ENCODE measurements at places on chromosomes 3 and 15. TPM values are rescaled to one million over a fixed set of nuclear protein-coding genes. Genes with fewer than 3 reads are reported as not detected.

Gene GABRG3
- not detected for total RNA-seq

GRCh38 chr3:39349080-39349479, 19.6 kb downstream of the CCR8 start:
- DNase-seq = no peak

DNA sequence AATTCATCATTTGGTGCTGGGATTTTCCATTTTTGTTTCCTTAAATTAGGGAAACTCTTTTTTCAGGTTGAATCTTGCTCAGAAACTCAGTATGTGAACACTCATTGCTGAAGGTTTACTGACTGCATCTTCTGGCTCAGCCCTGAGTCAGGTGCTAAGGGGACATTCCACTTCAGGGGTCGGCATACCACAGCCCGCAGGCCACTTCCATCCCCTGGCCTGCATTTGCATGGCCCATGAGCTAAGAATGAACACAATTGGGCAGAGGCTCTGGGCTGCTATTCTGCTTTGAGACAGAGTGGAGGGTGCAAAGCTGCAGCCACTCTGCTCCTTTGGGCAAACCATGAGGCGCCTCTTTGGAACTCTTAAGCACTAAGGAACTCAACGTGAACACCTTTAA, 165.0 kb downstream of the FEZF2 start:
- DNase-seq = no peak

DNA sequence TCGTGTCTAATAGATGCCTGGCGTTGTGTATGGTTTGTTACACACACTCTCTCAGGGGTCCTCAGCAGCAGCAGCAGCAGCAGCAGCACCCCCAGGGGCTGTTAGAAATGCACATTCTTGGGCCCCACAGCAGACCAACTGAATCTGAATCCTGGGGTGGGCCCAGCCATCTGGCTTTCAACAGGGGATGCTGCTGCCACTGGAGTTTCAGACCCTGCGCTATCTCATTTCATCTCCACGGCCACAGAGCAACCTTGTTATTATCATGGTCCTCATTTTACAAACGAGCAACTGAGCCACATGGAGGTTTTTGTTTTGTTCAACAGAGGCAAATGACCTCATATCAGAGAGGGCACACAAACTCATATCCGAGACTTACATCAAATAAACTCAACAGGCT, 47.7 kb downstream of the MGLL start:
- no peak for DNase-seq

DNA sequence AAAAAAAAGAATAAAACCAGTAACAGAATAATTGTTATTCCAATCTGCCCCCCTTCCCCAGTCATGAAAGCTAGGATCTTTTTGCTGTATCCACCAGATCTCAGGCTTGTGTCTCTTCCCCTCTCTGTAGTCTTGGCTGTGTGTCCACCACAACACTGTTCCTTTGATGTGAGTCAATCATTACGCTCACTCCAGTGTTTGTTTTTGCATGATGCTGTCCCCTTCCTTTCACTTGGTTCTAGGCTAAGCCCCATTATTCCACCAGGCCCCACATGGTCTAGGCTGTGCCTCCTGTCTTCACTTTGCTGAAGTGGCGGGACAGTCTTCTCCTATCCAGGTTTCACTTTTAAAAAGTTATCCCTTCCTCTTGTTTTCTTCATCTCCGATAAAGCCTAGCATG, 13.6 kb downstream of the ACKR2 start:
- DNase-seq = no peak

DNA sequence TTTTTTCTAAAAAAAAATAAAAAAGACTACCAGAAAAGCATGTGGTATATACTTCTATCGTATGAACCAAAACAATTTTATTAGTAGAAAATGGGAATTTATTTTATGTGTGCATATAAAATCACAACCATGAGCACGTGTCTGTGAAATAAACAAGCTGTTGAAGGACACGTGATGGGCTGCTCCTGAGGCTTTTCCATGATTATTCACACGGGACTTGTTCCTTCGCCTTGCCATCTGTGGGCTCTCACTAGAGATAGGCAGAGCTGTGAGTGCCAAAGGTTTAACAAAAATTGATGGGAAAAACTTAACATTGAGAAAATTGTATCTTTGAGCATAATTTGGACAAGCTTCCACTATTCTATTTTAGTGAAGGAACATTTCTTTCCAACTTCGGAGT, 12.4 kb upstream of the ETV5 start:
- no peak for DNase-seq

- DNase-seq = no peak
These were observed 1.1 kb downstream of the ACKR4 start for GRCh38 chr3:132598181-132598580.

DNA sequence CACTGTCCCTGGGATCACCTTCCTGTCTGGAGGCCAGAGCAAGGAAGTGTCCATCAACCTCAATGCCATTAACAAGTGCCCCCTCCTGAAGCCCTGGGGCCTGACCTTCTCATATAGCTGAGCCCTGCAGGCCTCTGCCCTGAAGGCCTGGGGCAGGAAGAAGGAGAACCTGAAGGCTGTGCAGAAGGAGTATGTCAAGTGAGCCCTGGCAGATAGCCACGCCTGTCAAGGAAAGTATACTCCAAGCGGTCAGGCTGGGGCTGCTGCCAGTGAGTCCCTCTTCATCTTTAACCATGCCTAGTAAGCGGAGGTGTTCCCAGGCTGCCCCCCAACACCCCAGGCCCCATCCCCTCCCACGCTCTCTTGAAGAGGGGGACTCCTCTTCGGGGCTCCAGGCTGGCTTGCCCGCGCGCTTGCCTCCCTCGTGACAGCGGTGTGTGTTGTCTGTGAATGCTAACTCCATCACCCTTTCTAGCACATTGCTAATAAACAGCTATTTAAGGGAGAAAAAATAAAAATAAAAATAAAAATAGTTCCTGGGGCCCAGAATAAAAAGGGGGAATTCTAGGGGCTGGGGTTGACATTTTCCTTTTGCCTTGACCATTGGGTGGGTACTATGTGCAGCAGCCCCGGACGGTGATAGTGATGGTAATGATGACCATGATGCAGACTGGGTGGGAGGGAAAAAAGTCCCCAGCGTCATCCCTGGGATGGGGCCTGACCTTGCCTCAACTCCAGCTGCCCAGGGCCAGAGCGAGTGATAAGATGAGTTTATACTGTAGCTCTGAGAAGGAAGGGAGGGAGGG, 3.3 kb upstream of the ALAS1 start:
- no peak for DNase-seq

DNA sequence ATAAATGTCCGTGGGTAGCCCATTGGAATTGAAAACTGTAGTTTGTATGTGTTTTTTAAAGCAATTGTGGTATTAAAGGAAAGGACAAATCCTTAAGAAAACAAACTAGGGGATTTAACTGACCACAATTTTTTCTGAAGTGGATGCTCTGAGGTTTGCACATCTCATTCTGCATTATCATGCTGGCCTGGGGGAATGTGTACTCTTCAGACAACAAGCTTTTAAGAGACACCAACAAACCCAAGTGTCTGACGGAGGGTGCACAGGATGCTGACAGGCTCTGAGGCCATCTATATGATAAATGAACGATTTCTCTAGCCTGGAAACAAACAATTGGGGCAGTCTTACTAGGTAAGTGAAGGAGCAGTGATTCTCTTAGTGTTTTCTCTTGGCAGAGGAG, 9.1 kb downstream of the LINS1 start:
- no peak for DNase-seq

- DNase-seq = no peak
These were observed 146.6 kb upstream of the P2RY1 start for GRCh38 chr3:152688313-152688712.

DNA sequence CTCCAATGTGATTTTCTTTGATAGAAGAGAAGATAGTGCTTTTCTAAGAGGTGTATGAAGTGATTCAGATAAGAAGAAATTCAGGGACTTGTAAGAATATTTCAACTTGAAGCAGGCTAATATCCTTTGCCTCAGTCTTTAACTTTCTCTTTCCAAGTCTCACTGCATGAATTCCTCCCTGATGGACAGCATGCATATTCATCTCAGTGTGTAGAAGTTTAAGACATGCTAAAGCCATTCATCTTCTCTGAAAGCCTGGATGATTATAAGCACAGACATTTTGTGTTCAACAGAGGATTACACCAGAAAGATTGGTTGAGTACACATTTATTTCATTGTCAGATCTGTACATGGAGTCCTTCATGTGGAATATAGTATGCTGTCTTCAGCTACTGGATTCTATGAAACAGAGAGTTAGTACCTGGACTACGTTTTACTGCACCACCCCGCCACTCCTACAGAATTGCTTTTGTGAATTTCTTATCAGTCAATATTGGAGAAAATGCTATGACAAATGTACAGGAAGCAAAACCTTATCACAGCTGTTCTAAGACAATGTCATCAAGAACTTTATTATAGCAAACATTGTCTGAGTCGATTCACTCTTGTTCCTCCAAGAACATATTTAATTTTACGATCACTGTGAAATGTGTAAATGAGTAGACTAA, 1346.1 kb downstream of the OTOL1 start:
- no peak for DNase-seq

Gene ZNF80
- not detected for total RNA-seq

Gene LIPC
- total RNA-seq = 0.70 TPM

- no peak for DNase-seq
These were observed 216.3 kb upstream of the MLF1 start for GRCh38 chr3:158354713-158355112.

Gene SACM1L
- total RNA-seq = 26.3 TPM

GRCh38 chr3:58143417-58144055, 67.2 kb downstream of the DNASE1L3 start:
- DNase-seq = no peak

GRCh38 chr3:167166594-167167253, 213.4 kb downstream of the ZBBX start:
- DNase-seq = peak; percentile 65

Gene LRRC31
- total RNA-seq = not detected

GRCh38 chr3:85539232-85539631, 580.4 kb downstream of the CADM2 start:
- DNase-seq = no peak

GRCh38 chr15:92596623-92597022, 59.0 kb downstream of the FAM174B start:
- DNase-seq = no peak

DNA sequence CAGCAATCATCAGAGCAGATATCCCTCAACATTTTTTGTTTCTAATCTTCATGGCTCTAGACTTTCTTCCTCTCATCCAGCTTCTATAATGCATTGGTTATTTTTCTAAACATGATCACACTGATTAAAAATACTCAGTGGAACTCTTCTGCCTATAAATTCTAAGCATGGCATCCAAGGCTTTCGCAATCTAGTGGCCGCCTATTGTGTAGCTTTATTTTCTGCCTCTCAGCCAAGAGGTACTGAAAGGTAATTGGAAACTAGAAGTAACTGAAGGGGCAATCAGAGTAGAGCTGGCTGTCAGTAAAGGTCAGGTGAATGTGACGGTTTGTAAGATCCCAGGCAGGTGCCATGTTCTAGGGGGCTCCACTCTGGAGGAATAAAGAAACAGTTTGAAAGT, 33.4 kb downstream of the OXSM start:
- no peak for DNase-seq

Gene SEC22C
- total RNA-seq = 23.9 TPM

DNA sequence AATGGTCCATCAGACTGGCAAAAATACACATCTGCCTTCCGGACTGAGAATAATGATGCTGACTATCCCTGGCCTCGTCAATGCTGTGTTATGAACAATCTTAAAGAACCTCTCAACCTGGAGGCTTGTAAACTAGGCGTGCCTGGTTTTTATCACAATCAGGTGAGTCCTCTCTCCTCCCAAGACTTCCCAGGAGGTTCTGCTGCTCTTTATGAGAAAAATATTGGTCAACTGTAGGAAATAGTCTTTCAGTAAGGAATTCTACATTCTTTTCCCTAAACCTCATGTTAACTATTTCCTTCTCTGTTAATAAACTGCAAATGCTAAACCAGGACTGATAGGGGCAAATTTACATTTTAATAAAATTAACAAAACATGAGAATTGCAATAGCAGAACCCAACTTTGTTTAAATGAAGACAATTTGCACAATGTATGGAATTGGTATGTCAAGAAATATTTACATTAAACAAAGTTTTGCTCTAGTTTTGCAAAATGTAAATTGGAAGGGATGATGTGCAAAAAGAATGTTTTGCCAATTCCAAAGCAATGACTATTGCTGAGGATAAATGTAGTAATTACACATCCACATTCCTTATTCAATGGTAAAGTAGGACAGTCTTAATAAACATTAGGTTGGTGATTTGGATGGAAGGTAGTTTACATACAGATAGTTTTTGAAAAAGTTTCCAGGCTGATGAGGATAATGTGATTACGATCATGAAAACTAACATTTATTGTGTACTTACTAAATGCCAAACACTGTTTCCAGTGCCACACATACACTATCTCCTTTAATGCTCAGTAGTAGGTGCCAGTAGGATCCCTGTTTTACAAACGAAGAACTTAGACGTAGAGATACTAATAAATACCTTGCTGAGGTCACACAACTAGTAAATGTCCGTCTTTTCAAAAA, 21.1 kb downstream of the UPK1B start:
- DNase-seq = no peak

DNA sequence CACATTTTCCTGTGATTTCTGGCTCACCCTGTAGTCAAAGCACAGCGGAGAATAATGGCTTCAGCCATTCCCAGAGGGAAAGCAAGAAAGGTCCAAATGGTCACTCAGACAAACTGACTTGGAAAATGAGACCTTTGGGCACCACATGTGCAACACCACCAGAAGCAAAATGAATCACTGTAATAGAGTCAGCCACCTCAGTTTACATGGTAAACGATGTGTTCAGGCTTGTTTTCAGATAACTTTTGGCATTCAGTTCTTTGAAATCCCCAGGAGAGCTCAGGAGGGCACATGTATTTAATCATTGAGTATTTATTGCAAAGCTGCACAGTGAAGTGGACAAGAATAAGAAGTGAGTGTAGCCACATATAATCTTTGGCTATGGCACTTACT, 38.4 kb upstream of the ALCAM start:
- DNase-seq = no peak
